CD4-positive, alpha-beta T cell treated with Interleukin-6 at 100 ng/mL for 8 hours (primary cell): ENCODE measurements at places on chromosomes 16 and 17.

DNA sequence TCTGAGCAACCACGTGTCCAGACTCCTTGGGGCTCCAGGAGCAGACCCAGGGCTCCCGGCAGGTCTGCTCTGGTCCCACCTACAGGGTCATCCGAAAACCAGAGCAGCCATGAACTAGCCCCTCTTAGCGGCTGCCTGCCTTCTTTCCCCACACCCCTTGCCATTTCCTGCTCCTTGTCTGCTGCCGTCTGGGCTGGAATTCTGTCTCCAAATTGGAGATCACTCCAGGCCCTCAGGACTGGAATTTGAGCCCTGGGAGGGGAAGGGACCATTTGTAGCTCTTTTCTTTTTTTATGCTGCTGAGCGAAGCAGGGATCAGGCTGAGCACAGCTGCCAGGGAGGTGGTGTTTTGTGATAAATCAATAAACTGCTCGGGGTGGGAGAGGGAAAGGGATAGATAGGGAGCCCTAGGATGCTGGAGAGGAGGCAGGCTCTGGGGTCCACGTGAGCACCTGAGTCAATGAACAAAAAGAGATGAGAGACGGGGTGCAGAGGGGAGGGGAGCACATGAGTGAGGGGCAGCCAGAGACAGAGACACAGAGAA, 257.5 kb downstream of the ENGASE start:
- DNase-seq = no peak

DNA sequence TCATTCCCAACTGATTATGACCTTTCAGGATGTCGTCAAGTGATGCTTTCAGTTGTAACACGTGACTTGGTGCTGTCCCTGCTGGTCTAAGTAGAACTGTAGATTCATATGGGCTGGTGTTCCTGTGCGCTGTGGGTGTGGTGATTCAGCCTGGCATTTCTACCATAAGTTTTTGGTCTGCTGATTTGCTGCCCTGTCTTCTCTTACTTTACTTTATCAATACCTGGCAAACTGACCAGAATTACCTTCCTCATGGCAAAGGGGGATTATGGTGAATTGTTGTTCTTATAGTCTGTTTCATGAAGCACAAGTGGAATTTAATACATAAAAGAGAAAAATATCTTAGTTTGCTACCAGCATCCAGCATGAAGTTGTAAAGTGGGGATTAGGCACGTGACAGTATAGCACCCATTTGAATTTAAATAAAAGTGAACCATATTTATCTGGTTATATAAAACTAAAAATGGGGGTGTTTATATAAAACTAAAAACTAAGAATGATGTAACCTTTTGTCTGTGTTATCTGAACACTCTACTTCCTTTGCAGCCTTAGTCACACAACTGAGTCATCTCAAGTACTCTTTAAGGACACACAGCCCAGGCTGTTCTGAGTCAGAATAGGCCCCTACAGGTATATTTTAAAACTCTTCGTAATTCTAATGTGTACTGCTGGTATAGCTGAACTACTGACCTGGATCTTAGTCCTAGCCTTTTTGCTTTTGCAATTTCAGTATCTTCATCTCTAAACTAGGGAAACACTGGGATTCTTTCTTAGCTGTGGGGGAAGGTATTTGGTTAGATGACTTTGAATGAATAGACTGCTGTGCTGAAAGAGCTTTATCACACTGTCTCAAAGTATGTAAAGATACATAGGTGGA, 28.3 kb downstream of the TTC19 start:
- peak; percentile 53 for DNase-seq

DNA sequence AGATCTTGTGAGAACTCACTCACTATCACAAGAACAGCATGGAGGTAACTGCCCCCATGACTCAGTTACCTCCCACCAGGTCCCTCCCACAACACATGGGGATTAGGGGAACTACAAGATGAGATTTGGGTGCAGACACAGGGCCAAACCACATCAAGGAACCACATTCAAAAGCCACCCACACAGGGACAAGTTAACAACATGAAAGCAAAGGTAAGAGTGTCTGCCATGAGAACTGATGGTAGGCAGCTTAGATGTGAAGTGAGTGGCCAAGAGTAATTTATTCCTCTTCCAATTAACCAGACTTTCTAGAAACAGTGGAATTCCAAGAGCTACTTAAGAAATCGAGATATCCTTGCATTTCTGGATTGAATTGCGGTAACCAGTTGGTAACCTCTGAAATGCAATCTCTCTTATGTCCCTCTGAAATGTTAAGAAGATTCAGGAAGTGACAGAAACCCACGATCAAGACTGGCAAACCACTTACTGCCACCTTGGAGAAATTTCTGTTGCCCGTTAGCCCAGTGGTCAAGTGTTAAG, 167.4 kb upstream of the CACNG5 start:
- DNase-seq = peak; percentile 73

GRCh38 chr16:1772908-1773702, at the start of gene MRPS34:
TSS of gene MRPS34 (minus strand) at chr16:1773134. CDS start at chr16:1773119, 15 bp downstream.
- peak; percentile 68 for DNase-seq
